Colonic mucosa (tissue), 4 donors: ENCODE measurements at places on chromosomes 2 and 18. TPM values are rescaled to one million over a fixed set of nuclear protein-coding genes. Genes with fewer than 3 reads are reported as not detected.

DNA sequence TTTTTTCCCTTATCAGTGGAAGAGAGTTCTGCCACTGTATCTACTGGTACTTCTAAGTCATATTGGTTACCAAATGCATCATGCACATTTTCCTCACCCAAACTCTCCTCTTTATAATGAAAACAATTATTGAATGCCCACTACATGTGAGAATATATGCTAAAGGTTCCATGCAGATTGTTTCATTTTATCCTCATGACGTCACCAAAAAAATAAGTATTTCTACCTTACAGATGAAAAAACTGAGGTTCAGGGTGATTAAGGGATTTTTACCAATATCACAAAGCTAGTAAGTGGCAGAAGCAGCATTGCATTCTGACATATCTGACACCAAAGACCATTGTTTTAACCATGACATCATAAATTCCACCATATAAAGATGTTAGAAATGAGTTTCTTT, 51.9 kb upstream of the ZEB2 start:
- no peaks in the 10 kb centered on the region for H3K27me3 ChIP-seq
- no peak for DNase-seq
- H3K27ac ChIP-seq = no peak overlapping the region
- H3K4me3 ChIP-seq = no peak overlapping the region
- no peaks in the 10 kb centered on the region for H3K36me3 ChIP-seq
- H3K4me1 ChIP-seq = no peaks in the 10 kb centered on the region

GRCh38 chr2:72034353-72035095, 113.1 kb downstream of the CYP26B1 start:
- H3K4me3 ChIP-seq = no peak overlapping the region
- no peaks in the 10 kb centered on the region for H3K4me1 ChIP-seq
- no peaks in the 10 kb centered on the region for H3K27me3 ChIP-seq
- no peak for DNase-seq
- H3K27ac ChIP-seq = no peak overlapping the region
- H3K36me3 ChIP-seq = no peaks in the 10 kb centered on the region

- no peaks in the 10 kb centered on the region for H3K36me3 ChIP-seq
- no peaks in the 10 kb centered on the region for H3K27me3 ChIP-seq
- no peak overlapping the region for H3K4me3 ChIP-seq
- DNase-seq = no peak
- no peaks in the 10 kb centered on the region for H3K4me1 ChIP-seq
Measured at GRCh38 chr18:78580835-78581339, 398.7 kb upstream of the SALL3 start.

DNA sequence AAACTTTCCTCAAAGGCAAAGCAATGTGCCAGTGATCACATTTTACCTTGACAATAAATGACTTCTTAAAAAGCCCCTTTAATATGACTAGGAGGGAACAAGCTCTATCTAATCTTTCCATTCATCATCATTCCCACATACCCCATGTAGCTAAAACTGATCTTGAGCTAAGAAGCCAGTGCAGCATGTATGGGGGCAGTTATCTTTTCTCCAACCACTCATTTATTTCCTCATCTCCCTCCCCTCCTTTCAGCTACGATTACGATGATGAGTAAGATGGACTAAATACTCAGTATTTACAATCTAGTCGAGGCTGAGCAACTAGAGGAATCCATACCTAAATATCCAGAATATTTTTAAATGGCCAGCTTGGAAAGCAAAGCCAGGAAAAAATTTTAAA, 35.5 kb downstream of the PNO1 start:
- DNase-seq = no peak
- H3K27ac ChIP-seq = no peak overlapping the region
- H3K4me3 ChIP-seq = no peak overlapping the region
- H3K4me1 ChIP-seq = peaks cover 5% of the 10 kb centered on the region
- H3K27me3 ChIP-seq = no peaks in the 10 kb centered on the region

LBX2 gene
- total RNA-seq = 0.50 TPM
